ENCODE measurements at places on chromosomes 1 and 21.

GRCh38 chr1:41752514-41753170, 166.1 kb downstream of the HIVEP3 start:
- no peak for DNase-seq

GRCh38 chr1:236127045-236127444, 15.3 kb upstream of the GPR137B start:
- DNase-seq, result no peak

DNA sequence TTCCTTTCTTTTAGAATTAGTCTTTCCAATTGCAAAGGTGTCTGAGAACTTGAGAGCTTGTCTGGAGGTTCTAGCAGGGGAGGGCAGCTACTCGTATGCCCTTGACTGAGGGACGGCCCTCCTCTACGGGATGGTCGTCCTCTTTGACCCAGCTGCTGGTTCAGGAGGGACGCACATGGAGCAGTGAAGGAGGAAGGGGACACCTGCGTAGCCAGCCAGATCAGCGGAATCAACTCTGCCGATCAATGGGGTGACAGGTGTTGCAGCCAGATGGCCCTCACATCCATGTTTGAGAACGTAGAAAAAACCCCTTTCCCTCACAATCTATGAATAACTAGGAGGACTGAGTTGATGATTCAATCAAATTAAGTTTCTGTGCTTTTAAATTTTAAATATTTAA, 15.7 kb upstream of the A3GALT2 start:
- no peak for DNase-seq

DNA sequence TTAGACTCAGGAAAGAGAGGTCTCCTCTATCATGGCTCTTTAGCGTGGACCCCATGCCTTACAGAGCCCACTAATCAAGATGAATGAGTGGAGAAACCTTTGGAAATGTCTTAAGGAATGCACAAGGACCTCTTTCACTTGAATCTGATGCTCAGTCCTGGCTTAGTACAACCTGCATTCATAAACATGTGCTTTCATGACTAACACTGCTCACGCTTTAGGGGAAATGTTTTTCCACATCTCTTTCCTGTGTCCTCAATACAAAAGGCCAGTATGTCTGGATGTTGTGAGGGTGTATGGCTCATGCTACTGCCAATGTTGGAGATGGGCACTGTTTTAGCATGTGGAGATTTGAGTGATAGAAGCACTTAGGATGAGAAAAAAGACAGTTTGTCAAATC, 14.2 kb upstream of the GNG12 start:
- DNase-seq, result no peak

DNA sequence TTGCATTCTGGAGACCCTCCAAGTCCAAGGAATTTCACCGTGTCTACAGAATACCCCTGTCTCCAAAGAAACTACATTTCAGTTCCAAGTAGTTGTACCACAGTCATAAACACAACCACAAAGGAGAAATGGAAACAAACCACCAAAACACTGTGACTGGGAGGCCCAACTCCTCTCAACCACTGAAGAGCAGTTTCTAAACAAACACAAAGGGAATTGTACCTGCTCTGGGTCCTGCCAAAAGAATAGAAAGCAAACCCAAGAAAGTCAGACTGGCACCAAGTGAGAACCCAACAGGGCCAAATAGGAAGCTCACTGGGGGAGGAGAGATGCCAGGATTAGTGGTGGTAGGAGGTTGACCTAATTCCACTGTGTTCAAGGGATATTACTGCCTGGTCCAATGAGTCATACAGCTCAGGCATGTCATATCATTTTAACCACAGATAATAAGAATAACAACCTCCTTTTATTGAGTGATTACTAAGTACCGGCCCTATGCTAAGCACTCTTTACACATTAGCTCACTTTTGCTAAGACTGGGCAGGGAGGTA, 123.9 kb upstream of the PPP2R5A start:
- peak; percentile 73 for DNase-seq

DNA sequence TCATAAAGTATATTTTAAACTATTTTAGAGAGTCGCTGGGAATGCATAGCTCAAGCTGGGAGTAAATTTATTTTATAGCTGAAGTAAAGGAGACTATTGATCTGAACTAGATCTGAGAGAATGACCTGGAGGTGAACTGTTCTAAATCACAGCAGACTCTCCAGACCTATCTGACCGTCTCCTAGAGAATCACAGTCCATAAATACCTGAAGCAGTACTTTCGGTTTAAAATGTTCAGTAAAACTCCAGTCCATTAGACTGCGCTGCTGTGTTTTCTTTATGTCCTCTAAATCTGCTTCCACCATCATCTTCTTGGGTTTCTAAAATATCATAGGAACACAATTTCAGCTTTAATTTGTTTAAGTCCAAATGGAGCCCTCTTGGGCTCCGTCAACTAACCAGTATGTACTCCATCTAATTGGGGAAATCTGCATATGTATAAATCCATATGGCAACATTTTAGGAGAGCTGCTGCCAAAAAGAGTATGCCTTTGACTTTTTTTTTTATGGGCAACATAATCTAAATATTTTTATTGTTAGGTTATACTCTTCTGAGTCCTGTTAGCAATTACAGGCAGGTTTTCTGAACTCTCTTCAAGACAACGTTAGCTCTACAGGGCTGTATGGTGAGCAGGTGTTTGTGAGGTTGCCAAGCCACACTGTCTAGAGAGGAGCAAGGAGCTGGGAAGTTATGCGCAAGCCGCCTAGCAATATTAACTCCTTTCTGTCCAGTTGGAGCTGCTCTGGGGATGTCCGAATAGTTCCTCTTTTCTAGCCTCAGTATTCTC, 111.2 kb downstream of the SPAG17 start:
- DNase-seq, result no peak

DNA sequence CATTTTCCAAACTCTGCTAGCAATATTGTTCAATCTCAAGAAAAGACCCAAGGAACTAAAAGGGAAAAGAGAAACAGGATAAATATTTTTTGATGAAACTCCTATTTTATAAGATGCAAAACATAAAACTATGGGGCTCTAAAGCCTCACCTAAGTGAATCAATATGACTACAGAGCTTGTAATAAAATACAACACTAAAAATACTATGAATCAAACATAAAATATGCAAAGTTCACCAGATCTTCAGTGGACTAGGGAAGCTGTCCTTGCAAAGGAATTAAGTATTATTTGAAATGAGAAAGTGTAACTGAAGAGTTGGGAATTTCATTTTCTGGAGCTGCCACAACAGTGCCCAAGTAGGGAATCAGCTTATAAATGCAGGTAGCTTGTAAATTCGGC, 124.5 kb downstream of the CRB1 start:
- no peak for DNase-seq

DNA sequence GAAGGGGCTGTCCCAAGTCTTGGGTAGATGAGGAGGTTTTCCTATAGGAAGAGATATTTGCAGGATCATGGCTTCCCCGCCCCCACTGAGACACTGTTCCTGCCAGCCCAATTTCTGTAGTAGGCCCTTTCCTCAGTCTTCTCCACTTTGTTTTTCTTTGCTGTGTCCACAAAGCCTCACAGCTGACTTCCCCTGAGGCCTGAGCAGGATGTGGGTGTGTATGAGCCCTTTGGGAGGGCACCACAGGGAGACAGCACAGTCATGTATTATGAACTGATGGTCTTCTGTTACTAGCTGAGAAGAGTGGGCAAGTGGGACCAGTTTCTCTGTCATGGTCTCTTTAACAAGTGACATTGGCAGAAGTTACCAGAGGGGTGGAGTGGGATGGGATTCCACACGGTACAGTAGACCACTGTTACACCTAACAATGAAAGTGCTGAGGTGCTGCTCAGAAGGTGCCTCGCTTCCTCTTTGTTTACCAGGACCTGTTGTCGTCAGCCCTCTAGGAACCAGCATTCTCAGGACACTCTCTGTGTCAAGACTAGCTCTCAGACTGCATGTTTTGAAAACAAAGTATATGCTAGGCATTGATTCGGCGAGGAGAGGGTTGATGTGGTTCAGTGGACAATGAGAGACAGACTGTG, 253.8 kb upstream of the HOOK1 start:
- no peak for DNase-seq

- DNase-seq, result no peak
These were observed 6.0 kb downstream of the TMPRSS2 start for GRCh38 chr21:41501919-41502318.

GRCh38 chr1:115609021-115609420, 32.7 kb upstream of the VANGL1 start:
- no peak for DNase-seq

DNA sequence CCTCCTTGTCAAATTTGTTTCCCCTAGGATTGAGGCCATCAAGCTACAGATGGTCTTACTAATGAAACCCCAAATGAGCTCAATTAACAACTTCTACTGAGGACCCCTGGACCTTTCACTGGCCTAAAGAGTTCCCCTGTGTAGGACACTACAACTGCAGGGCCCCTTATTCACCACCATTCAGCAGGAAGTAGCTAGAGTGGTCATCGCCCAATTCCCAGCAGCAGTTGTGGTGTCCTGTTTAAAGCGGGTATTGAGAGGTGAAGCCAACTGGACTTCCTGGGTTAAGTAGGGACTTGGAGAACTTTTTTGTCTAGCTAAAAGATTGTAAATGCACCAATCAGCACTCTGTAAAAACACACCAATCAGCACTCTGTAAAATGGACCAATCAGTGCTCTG, 1466.9 kb downstream of the KCNT2 start:
- DNase-seq, result no peak

DNA sequence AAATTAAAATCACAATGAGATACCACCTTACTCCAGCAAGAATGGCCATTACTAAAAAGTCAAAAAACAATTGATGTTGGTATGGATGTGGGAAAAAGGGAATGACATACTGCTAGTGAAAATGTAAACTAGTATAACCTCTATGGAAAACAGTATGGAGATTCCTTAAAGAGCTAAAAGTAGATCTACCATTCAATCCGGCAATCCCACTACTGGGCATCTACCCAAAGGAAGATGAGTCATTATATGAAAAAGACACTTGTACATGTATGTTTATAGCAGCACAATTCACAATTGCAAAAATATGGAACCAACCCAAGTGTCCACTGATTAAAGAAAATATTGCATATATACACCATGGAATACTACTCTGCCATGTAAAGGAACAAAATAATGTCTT, 37.2 kb downstream of the SUSD4 start:
- peak; percentile 3 for DNase-seq

GRCh38 chr1:197763769-197764168, 11.5 kb downstream of the DENND1B start:
- no peak for DNase-seq

- DNase-seq, result peak; percentile 93
These were observed 8.5 kb upstream of the COL8A2 start for GRCh38 chr1:36133484-36133883.

- DNase-seq, result peak; percentile 94
These were observed at the start of gene CEP170 for GRCh38 chr1:243254927-243255790. Gene CEP170 (minus strand): TSS chr1:243255281. CDS start chr1:243225280, 30,001 bp downstream.

GRCh38 chr1:212635141-212635631, 26.6 kb downstream of the ATF3 start:
- peak; percentile 26 for DNase-seq

DNA sequence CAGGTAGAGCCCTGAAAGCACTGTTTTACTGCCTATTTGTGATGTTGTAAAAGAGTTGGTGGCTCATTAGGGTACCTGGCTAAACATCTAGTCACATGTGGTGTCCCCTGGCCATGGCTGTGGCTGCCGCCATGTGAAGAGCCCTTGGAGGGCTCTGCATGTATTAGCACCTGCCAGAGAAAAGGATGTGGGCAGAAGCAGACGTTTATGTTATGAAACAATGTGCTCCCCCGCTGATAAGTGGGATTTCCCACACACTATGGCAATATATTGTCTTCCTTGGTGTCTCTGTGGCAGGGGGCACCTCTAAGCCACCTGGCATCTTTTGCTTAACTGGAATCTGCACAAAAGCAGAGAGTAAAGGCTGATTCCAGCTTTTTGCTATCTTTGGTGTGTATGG, 9.6 kb downstream of the TENT5C start:
- no peak for DNase-seq

DNA sequence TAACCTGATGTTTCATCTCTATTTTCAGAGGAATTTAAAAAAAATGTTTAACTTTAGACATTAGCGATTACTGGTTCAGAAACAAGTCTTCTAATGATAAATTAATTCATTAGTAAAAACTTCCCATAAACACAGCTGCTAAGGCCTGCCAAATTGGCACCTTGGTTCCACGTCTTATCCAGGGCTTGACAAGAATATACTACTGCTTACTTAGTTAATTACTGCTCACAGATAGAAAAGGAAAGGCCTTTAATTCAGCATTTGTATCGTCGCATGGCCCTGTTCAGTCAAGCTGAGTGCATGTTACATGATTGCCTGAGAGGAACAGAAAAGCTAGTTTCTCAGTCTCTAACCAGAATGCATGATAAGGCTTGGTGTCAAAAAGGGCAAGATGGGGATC, 84.6 kb downstream of the ADGRL2 start:
- DNase-seq, result no peak

DNA sequence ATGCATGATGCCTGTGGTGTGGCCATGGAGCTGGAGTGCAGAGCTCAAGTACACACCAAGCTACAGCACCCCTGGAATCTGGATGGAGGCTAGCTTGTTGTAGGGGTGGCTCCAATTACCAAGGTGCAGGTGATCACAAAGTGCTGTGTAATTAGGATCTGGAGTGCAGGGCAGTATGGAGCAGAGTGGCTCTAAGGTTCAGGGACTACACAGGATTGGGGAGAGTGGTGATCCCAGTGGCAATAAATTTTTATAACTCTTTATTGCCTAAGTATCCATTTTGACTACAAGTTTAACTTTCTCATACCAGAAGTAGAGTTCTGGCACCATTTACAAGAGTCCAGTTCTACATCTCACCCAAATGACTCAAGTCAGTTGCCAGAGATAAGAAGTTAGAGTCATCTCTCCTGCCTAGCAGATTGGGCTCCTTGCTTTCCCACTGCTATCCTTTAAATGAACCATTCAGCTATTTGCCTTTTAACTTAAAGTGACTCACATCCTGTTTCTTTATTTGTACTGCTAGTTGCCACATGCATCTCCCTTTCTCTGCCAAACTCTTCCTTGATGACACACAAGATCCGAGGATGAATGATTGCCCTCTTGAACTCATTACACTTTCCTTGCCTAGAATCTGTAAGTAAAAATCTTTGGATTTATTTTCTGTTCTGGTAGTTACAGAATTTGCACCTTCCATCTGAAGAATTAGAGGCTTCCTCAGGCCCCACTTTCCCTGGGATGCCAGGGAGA, 427.2 kb downstream of the KCNT2 start:
- DNase-seq, result peak; percentile 92

- DNase-seq, result peak; percentile 85
These were observed 68.5 kb upstream of the DUSP10 start for GRCh38 chr1:221810406-221810805.
